CD4-positive, alpha-beta T cell treated with Interleukin-15 for 1 hour (primary cell): ENCODE measurements at places on chromosomes 6 and 20.

DNA sequence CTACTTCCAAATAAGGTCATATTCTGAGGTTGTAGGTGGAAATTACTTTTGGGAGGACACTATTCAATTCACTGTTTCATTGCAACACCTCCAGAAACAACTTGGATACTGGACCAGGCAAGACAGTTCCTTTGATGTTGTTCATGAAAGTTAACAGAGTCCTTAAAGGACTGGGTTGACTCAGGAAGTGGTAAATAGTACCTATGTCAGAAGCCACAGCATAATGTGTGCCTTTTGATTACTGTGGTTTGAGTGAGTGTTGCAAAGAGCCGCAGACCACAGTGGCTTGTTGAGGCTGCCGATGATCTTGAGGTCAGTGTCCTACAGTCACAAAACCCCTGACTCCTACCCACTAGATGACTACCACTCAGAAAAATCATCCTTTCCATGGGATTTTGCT, 10.9 kb downstream of the IL20RA start:
- DNase-seq: peak; percentile 55

- no peak for DNase-seq
These were observed 231.6 kb downstream of the MAFB start for GRCh38 chr20:40457404-40457803.

DNA sequence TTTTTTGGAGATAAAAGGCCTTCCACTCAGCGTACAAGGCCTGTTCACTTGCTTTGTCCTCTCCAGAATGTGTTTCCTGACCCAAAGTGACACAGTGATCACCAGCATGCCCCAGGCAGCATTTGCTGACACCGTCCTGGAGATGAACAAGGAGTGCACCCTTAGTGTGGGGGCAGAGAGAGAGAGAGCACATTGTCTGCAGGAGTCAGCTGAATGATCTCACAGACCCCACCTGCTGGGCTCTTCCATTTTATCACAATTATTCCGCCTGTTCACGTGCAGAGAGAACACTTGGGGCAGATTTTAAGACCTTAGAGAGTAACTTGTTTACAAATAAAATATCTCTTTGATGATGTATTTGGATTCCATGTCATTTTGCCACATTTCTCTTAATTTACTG, 22.4 kb upstream of the MAS1L start:
- DNase-seq: no peak

- no peak for DNase-seq
These were observed 44.6 kb upstream of the NT5E start for GRCh38 chr6:85405175-85405852.

DNA sequence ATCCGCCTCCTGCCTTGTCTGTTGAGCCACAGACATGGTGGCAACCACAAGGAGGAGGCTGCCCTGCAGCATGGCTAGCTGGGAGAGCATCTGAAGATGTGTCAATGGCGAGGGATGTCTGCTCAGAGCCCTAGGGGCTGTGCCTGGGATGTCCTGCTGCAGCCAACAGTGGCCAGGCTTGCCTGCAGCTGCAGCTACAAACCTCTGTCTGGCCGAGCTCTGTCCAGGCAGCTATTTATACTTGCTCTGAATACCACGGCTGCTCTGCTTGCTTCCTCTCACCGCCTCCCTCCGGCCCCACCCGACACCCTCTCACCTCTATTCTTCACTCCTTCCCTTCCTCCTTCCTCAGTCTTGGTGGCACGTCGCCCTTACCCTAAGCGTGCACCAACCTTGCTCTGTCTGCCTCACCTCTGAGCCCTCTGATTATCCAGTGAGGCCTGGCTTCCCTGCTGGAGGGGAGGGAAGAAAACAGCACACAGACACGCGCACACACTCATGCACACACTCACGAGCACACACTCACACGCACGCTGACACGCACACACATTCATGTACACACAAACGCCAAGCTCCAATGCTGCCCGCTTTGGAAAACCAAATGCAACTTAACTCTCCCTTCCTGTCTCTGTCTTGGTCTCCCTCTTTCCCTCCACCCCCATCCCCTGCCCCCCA, at the start of gene ANGPT4:
TSS of gene ANGPT4 (minus strand) at position 210 of the 675 bp plus-strand sequence. CDS start at position 90, 120 bp downstream.
- DNase-seq: no peak
